ENCODE measurements at places on chromosomes 1 and 21.

- DNase-seq: no peak
These were observed 3.7 kb upstream of the JAM2 start for GRCh38 chr21:25635310-25635709.

- DNase-seq: no peak
These were observed 226.3 kb upstream of the FGGY start for GRCh38 chr1:59070610-59071009.

- DNase-seq: no peak
These were observed 19.4 kb downstream of the ARMH1 start for GRCh38 chr1:44693900-44694299.

DNA sequence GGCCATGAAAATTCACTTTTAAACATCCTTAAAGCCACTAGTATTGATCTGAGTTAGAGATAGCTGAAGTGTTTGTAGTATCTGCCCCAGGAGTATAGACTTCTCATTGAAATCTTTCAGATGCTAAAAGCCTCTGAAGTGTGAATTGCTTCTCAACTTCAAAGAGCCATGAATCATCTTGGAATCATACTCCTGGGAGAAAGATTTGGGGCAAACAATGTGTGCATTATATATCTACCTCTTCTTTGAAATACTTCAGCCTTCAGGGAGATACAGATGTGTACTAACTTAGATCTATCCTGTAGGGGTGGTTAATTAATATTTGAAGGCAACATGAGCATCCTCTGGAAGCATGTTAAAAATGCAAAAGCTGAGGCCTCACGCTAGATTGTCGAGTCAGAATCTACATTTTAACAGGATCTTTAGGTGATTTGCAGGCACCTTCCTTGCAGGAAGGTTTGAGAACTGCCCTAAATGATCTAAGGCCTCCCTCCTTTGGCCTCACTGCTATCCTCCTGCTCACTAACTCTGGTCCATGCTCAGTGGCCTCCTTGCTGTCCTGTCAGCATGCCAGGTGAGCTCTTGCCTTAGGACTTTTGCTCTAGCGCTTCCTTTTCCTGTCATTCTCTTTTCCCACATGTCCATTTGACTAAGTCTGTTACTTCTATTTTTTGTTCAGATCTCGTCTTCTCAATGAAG, 6.0 kb upstream of the SCYL3 start:
- DNase-seq: no peak

GRCh38 chr1:218312509-218312908, 27.4 kb downstream of the RRP15 start:
- no peak for DNase-seq

- no peak for DNase-seq
These were observed 153.3 kb downstream of the ZP4 start for GRCh38 chr1:237737448-237737847.

GRCh38 chr1:170664828-170665612, 1.1 kb downstream of the PRRX1 start:
- no peak for DNase-seq

- DNase-seq: no peak
These were observed 16.1 kb downstream of the EIF2B3 start for GRCh38 chr1:44970317-44970716.

- no peak for DNase-seq
These were observed 15.7 kb downstream of the RPTN start for GRCh38 chr1:152143150-152143887.

- peak; percentile 18 for DNase-seq
These were observed 5.1 kb upstream of the SSR2 start for GRCh38 chr1:156025876-156026275.

- no peak for DNase-seq
These were observed 27.4 kb upstream of the ZBTB21 start for GRCh38 chr21:42037516-42037915.

DNA sequence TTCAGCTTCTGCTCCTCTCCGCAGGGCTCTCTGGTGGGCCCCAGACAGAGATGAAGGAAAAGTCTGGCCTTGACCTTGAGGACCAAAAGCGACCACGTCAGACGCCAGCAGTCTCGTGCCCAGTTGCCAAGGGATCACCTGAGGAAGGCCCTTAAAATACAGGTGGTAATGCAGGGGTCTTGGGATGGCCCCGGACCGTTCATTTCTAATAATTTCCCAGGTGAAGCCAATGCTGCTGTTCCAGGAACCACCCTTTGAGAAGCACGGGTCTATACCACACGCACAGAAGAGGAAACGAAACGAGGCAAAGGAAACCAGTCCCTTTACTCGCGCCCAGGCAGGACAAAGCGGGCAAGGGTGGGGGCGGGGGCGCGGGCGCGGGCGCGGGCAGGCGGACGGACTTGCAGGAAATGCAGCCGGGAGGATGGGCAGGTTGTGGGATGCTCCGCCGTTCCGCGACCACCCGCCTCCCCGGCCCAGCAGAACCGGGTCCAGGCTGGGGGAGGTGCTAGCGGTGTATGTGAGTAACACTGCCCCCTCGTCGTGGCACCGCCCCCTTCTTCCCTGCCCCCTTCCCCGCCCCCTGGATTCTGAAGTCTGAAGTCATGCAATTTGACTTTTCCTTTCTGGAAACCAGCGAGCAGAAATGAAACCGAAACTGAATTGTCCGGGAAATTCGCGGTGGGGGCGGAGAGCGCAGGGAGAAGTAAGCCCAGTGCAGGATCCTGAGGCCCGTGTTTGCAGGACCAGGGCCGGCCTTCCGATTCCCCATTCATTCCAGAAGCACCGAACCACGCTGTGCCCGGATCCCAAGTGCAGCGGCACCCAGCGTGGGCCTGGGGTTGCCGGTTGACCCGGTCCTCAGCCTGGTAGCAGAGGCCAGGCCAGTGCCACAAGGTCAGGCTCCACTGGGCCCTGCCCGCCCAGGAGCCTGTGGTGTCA, 5.8 kb upstream of the MX1 start:
- DNase-seq: peak; percentile 47

GRCh38 chr1:162976628-162977027, 92.5 kb upstream of the RGS4 start:
- no peak for DNase-seq

DNA sequence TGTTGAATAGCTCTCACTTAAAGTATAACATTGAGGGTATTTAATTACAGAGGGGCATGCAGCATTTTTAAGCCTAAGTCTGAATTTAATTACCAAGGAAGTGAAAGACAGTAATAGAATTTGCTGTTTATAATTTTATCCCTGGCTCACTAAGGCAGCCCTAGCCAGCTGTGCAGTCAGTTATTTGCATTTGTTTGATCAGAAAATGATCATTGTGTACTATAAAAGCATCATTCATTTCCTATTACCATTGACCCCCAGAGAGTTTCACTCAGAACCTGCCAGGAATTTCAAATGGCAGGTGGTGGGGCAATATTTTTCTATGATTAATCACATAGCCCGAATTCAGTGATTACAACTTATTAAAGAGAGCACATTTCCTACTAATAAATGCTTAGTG, 277.1 kb upstream of the KAZN start:
- no peak for DNase-seq

- no peak for DNase-seq
These were observed 391 bp upstream of the CENPS start for GRCh38 chr1:10429868-10430215.

DNA sequence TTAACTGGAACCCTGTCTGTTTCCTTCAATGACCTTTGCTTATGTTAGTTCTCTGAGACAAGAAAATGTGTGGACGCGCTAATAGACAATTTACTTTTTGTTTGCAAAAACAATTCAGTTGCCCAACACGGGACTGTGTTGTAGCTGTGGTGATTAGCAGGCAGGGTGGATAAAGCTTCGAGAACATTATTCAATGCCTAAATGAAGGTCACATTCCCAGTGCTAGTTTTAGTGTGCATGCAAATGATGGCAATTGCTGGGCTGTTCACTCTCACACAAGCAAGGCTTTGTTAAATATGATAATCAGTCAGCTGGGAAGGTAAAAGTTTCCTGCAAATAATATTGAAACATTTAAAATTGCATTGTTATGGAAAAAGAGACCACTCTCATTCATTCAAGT, 188.4 kb downstream of the BACH1 start:
- DNase-seq: no peak
